AG20443 (cell line): ENCODE measurements at places on chromosomes 2 and 18.

- no peak for DNase-seq
Measured at GRCh38 chr2:11499081-11499743, 33.3 kb upstream of the E2F6 start.

DNA sequence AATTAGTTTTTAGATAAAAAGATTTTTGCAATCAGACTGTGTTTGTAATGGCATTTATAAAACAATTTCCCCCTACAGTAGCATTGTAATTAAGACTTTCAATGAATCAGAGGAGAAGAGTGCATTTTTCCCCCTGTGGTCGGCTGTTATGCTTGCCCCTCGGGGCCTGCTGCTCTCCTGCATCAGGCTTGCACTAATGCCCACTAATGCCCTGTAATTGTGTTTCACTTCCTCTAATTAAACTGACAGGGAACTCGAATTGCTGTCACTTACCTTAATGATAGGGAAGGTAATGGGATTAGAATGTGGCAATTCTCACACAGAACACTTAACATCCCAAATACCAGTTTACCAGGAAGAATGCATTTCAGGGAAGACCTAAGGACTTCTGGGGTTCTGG, 61.2 kb upstream of the LRRTM1 start:
- DNase-seq: no peak

- no peak for DNase-seq
Measured at GRCh38 chr2:65055422-65056214, 598 bp upstream of the CEP68 start.

DNA sequence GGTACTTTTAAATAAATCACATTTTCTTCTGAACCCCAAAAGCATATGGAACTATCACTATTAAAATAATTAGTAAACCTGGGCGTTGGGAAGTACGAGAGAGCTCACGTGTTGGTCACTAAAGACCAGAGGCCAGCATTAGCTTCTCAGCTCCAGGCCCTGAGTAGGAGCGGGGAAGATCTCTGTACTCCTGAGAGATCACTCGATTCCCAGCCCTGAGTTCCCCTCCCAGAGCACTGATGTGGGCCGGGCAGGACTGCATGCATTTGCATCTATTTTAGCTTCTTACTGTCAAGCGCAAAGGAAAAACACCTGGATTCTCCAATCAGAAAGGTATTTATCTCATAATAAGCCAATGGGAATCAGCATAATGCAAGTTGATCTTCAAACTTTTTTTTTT, 6.2 kb downstream of the PXDN start:
- no peak for DNase-seq

GRCh38 chr2:128316777-128317180, 1.9 kb downstream of the HS6ST1 start:
- DNase-seq: peak; percentile 8

DNA sequence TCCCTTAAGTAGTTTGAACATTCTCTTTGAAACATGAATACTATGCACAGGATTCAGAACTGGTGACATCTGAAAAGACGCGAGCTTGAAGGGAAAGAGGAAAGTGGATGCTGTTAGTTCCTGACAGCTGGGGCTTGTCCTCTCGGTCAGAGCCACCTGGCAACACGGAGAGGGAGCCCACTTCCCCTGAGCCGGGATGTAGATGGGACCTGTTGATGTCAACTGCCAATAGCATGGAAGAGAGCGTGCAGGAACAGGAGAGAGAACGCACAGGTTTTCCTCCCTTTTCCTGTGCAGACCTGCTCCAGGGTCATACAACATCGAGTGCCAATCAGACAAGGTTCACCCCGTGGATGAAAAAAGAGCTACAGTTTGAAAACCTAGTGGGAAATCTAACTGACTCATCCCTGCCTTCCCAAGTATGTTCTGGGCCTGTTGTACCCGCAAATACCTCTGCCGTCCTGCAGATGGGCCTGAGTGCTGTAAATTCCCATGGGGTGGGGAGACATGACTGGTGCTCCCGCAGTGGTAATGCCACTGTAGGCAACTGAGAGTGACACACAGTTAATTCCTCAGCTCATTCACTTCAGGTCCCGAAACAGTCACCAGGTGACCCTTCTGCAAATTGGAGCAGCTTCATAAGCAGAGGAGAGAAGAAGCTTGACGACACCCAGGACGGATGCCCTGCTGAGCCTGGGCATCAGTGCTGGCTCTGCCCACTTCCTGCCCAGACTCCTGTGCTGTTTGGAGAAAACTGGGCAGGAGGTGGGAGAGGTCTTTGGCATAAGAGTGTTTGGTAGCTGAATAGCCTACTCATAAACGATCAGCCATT, 13.9 kb upstream of the MBP start:
- no peak for DNase-seq
